ENCODE measurements at places on chromosomes 7 and 10. TPM values are rescaled to one million over a fixed set of nuclear protein-coding genes. Genes with fewer than 3 reads are reported as not detected.

The SUFU gene
- 5.1 TPM for total RNA-seq

The OR2A42 gene
- 0.04 TPM for total RNA-seq

GRCh38 chr10:7185367-7185690 lies 225.5 kb downstream of the SFMBT2 start:
- H3K27me3 ChIP-seq: no peaks in the 10 kb centered on the region
- DNase-seq: no peak
- H3K36me3 ChIP-seq: peaks cover 6% of the 10 kb centered on the region
- H3K27ac ChIP-seq: no peak overlapping the region

DNA sequence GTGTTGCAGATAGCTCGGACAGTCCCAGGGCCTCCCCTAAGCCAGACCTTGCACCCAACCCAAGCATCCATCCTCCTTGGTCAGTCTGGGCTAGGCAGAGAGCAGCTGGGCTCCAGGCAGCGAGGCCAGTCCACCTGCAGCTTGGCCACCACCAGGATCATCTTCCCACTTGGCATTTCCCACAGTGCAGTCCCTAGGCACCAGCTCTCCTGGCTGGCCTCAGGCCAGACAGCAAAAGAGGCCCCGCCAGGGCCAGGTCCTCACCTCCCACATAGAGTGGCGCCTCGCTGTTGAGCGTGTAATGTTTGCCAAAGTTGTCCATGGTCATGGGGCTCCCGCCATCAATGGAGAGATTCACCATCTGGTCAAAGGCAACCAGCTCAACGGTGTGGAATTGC lies 171.7 kb downstream of the LCOR start:
- DNase-seq: no peak
- H3K4me1 ChIP-seq: no peaks in the 10 kb centered on the region
- no peaks in the 10 kb centered on the region for H3K27me3 ChIP-seq
- H3K36me3 ChIP-seq: no peaks in the 10 kb centered on the region
- H3K27ac ChIP-seq: no peak overlapping the region
- no peak overlapping the region for H3K4me3 ChIP-seq

The HOXA2 gene
- 0.71 TPM for total RNA-seq

DNA sequence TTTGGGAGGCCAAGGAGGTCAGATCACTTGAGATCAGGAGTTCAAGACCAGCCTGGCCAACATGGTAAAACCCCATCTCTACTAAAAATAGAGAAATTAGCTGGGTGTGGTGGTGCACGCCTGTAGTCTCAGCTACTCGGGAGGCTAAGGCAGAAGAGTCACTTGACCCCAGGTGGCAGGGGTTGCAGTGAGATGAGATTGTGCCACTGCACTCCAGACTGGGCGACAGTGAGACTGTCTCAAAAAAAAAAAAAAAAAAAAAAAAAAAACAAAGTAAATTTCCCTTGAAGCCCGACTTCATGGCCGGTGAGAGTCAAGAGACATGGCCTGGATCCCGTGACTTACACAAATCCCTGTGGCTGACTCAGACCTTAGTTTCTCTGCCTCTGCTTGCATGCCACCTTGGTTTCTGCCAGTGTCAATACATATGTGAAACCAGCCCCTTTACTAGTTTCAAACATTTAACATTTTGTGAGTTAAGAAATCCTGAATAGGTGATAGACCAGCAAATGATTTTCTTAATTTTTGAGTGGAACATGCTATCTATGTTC lies 62.8 kb downstream of the ZEB1 start:
- no peak overlapping the region for H3K4me3 ChIP-seq
- H3K27ac ChIP-seq: no peak overlapping the region
- no peak for DNase-seq

The CEP41 gene
- 16.3 TPM for total RNA-seq

DNA sequence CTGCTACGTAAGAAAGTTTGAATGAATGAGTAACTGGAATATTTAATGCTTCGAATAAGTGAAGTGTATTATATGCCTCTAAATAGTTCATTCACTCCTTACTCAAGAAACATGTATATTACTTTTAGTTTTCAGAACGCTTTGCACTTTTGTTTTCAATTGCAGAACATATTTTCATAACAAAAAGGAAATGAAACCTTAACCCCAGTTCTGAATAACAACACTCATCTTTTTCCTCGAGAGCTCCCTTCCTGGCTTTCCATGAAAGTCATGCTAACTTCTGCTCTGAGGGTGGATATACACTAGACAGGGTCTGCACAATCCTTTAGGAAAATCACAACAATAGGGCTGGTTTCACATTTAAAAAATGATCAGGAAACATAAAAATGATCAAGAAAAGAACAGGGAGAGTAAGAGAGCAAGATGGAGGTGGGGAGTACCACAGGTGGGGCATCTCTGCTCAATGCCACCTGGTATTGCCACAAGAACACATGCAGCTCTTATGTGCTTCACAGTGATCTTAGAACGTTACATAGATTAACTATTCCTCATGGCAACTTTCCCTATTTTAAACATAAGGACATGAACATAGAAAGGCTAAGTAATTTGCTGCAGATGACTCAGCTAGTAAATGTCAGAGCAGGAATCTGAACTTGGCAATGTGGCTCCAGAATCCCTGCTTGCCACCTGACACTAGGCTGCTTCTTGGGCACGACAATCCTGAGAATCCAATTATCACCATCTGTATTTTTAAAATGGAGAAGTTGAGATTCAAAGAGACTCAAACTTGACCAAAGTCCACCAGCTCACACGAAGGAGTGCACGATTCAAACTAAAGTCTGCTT lies 219.5 kb upstream of the AOAH start:
- H3K27me3 ChIP-seq: no peaks in the 10 kb centered on the region

The CUBN gene
- 2.0 TPM for total RNA-seq
